ENCODE measurements at places on chromosomes 1 and 21.

GRCh38 chr1:33161061-33161681 is 20.7 kb downstream of the TRIM62 start:
- DNase-seq: peak; percentile 92

DNA sequence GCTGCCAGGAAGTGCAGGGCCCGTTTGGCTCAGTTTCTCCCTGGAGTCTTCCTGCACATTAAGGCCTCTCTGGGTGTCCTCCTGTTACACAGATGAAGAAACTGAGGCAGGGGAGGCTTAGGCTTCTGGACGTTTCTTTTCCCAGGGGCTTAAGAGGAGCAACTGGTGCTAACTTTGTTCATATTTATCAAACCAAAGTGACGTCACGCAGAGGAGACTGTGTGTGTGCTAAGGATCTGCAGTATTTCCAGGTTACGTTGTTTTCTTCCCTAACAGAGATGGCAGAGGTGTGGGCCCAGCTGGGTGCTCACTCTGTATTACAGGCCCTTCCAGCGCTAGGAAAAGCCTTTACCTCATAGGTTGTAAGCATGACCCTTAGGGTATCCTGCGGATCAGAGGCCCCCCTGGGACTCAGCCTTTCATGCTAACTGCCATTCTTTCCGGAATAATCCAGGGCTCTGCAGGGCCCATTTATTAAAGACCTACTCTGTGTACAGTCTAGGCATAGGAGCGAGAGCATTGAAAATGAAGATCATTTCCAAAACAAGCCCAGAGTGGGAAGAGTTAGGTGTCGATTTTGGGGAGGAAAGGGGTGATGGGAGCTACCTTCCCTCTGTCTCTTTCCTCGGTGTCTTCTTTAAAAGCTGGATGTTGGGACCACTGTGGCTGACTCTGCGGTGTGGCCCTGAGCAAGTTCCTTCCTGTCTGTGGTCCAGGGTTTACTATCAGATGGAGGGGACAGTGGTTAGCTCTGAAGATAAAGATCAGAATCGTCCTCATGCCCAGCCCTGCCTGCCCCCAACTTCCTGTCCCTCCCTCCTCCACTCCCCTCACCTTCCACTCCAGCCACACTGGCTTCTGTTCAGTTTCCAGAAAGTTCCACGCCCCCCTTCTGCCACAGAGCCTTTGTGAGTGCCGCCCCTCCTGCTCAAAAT is 4.6 kb downstream of the AGTRAP start:
- no peak for DNase-seq

DNA sequence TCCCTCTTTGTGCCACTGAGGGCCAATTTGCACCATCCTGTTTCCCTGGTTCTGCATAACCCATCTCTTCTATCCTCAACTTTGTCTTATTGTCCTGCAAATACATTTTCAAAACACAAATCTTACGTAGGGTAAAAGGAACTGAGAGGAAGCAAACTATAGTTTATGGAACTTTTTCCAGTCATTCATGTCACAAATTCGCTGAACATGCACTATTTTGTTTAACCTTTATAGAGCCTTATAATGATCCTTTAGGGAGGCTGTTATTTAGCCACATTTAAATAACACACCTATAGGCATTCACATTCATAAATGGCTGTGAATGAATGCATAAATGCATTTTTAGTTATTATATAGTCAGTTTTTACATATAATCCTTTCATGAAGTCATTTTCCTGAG is 85.0 kb downstream of the PLPPR5 start:
- no peak for DNase-seq

DNA sequence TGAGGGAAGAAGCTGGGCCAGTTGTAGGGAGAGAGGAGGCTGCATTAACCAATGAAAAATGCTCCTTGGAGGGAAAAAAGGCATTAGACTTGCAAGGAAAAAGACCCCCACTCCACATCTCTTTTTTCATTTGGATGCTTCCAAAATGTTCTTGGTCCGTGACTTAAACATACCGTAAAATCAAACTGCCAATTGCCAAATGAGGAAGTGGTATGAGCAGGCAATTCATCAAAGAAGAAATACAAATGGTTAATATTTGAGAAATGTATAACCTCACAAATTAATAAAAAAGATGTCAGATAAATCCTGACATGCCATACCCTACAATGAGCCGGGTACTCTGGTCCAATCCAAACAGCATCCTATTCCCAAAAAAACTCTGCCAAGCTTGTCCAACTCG is 30.6 kb downstream of the KANK4 start:
- no peak for DNase-seq
